Retina (tissue), 1 donor: ENCODE measurements at places on chromosomes 13 and 19.

DNA sequence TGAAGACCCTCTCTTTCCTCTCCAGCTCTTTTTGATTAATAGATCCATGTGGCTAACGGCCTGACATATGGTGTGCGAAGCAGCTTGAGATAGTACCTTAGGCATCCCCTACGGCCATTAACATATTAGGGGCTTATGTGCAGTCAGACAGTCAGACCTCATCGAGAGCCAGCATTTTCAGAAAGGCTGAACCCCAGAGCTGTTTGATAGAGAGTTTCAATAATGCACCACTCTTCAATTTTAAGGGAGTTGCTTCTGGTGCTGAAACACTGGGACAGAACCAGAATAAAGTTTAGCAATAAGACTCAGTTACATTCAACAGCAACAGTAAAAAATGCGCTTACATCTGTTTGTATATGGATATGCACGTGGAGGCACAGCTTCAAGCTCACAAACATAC is 10.8 kb downstream of the POU4F1 start:
- DNase-seq = peak; percentile 66

DNA sequence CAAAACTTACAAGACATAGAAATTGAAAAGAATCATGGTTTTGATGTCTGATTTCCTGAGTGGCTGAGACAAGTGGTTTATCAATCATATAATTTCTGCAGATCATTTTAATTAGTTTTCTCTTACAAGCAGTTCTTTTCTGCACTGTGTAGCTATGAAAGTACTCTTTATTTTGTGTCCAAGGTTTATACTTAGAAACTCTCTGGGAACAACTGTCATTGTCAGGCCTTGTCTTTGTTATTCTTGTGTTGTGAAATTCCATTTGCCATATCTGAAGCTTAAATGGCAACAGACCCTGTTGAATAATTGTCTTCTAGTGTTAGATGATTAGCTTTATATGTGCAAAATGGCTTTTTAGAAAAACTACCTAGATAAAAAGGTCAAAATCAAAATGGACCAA is 312.1 kb downstream of the FGF14 start:
- no peak for DNase-seq

DNA sequence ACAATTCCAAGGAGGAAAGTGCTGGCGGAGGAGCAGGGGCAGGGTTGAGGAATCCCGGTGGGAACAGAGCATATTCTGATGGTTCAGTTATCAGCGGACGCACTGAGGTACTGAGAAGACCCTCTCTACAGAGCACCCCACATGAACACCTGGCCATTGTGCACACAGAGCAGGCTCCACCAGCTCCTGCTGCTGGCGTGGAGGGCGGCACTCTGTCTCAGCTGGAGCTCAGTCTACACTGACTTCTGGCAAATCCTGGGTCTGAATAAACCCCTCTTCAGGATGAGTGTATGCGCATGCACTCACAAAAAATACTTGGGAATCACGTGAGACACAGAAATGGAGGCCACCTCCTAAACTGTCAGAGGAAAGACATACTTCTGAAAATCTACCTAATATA is 114.4 kb upstream of the IRS2 start:
- no peak for DNase-seq

DNA sequence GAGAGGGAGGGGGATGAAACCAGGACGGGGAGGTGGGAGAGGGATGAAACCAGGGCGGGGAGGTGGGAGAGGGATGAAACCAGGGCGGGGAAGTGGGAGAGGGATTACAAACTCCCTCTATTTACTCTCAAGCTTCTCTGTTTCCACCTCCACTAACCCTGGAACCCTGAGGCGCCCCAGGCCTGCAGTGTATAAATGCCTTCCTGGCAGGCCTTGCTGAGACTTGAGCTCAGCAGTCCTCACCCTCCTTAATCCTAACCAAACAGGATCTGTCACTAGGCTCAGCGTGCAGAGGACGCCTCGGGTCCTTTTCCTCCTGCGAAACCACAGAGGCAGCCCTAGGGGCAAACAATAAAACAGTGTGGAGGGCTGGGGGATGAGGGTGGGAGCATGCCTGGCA is 32.1 kb upstream of the OR1M1 start:
- no peak for DNase-seq

GRCh38 chr19:10760273-10760944 is 42.5 kb downstream of the DNM2 start:
- peak; percentile 80 for DNase-seq

- no peak for DNase-seq
Measured at GRCh38 chr19:611481-611868, 21.8 kb downstream of the HCN2 start.

- DNase-seq = no peak
Measured at GRCh38 chr19:13210339-13210775, 60.1 kb downstream of the IER2 start.

DNA sequence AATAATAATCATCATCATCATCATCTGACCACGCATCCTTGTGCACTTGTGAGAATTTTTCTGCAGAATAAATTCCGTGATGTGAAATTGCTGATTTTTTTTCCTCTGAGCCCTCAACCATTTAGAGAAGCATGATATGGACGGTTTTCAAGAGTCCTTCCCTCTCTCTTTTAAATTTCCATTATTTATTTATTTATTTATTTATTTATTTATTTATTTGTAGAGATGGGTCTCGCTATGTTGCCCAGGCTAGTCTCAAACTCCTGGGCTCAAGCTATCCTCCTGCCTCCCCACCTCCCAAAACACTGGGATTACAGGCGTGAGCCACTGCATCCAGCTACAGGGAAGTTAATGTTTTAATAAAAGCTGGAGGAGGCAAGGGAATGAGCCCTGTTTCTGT is 39.6 kb downstream of the CACNA1A start:
- no peak for DNase-seq

DNA sequence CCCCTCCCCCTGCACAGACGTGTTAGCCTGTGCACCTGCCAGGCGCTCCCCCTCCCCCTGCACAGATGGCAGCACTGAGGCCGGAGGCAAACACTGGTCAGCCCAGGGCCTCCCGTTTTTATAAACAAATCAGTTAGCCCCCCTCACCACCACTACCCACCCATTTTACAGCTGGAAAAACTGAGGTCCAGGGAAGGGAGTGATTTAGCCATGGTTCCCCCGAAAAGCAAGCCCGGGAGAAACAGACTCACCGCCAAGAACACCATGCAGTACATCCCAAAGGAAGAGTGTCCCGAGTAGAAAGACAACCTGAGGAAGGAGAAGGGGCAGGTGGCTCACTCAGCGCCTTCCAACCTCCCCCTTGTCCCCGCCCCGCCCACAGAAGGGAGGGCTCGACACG is 8.7 kb downstream of the PLPP2 start:
- DNase-seq = no peak

GRCh38 chr13:57558051-57558467 is 73.5 kb upstream of the PCDH17 start:
- peak; percentile 3 for DNase-seq

DNA sequence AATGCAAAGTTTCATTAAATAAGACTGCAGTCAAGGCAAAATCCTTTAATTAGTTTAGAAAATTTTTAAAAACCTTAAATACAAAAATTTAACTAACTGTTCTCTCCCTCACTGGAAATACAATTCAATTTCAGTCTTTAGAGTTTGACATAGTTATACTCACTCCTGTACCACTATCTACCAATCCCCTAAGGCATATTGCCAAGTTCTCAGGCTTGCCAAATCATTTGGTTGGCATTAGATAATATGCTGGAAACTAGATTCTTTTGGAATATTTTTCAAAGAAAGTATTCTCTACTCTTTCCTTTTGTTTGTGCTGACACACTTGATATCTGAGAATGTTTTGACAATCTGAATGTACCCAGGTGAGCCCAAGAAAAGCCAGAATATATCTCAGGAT is 77.2 kb downstream of the TSC22D1 start:
- DNase-seq = no peak

GRCh38 chr13:97202761-97203160 is 19.4 kb upstream of the MBNL2 start:
- no peak for DNase-seq

- no peak for DNase-seq
Measured at GRCh38 chr13:20311596-20311995, 79.5 kb upstream of the GJB6 start.

DNA sequence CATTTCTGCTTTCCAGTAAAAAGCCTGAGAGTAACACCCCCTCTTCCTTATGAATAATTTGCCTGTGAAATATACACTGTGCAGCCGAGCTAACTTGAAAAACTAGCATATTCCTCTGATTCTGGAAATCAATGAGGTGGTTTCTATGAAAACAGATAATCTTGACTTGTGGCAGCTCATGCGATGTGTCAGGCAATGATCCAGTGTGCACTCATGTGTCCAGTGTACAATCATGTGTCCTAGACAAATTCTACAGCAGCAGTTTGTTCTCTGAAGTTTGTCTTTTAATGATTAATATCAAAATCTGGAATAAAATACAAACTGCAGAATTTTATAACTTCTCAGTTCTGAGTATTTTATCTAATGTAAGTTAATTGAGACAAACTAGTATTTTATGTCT is 2213.9 kb upstream of the PCDH20 start:
- DNase-seq = no peak

GRCh38 chr13:103044056-103044455 is 22.2 kb downstream of the SLC10A2 start:
- DNase-seq = no peak

- no peak for DNase-seq
Measured at GRCh38 chr19:51615991-51616390, 14.2 kb downstream of the SIGLEC5 start.

GRCh38 chr13:110173247-110173818 is 133.6 kb downstream of the COL4A1 start:
- no peak for DNase-seq

DNA sequence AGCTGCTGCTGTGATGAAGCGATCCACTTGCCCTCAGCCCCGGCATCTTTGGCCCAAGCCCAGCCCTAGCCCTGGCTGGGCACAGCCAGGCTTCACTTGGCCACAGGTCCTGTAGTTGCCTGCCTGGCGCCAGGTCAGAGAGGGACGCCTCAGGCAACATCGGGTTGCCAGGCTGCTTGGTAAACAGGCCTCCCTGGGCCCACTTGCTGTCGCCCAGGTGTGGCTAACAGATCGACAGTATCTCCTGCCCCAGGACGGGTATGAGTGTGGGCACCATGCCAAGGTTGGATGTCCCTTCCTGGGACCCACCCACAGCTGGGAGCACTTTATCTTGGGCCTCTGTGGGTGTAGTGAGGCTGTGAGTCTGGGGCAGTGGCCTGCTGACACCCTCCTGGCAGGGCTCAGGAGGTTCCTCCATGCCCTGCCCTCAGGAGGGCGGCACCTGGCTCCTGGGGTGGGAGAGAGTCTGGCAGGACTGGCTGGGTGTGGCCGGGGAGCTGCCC is 27.8 kb downstream of the CARM1 start:
- no peak for DNase-seq

- DNase-seq = no peak
Measured at GRCh38 chr19:38554676-38555141, 63.0 kb downstream of the MAP4K1 start.

GRCh38 chr19:30882411-30883005 is 466.7 kb downstream of the TSHZ3 start:
- DNase-seq = no peak

DNA sequence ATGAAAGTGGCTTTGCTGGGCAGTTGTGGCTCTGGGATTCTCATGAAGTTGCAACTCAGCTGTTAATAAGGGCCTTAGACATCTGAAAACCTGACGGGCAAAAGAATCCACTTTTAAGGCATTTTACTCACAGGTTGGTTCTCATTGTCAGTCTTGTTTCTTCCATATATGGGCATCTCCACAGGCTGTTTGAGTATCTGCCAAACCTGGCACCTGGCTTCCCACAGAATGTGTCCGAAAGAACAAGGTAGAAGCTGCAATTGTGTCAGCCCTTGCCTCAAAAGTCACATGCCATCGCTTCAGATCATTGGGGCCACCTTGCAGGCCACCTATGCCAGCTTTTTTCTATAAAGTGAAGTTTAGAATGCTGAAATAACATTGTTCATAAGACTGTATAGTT is 102.4 kb downstream of the KCTD12 start:
- no peak for DNase-seq

DNA sequence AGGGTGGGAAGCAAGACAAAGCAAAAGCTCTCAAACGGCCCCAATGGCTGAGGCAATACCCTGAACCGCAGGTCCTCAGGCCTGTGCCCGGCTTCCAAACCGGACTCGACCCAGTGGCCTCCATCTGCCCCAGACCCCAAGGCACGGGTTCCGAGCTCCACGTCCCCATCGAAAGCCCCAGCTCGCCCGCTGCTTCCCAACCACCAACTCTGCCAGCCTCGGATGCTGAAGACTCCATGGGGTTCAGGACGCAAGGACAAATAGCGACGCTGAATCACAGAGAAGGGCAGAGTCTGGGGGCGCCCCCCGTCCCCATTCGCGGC is 559 bp downstream of the POLR2E start:
- DNase-seq = no peak

- DNase-seq = peak; percentile 24
Measured at GRCh38 chr19:48715681-48716171, 3.8 kb downstream of the MAMSTR start.

DNA sequence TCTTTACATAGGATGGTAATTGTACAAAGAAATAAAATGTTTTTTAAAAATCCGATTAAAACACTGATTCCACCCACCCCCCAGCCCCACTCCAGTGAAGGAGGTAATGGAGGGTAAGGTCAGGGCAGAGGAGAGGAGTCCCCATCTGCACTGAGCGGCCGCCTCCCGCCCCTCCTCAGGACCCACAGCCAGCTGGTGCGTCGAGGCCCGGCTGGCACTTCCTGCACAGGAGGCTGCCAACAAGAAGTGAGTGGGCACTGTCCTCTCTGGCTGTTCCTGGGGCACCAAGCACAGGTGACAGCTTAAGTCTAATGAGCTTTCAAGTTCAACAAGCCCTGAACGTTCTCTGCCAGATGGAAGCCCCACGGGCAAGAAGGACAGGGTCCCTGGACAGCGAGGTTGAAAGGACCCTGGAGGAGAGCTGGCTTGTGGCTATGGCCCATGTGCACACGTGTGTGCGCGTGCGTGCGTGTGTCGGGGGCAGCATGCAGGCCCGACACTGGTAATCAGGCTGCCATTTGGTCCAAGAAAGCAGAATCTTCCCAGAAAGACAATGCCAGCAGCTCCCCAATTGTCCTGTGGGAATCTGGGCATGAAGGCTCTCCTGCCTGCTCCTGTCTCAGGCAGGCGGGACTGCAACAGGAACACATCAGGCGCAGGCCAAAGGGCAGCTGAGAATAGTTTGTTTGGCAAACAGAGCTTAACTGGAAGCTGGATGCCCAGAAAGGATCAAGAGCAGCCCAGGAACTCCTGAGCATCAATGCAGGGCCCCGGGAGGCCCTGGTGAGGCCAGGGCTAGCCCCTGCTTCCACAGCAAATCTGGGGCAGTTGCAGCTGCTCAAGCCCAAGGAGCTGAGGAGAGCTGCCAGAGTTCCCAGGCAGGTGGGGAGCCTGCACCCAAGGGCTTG is 15.1 kb upstream of the EPHX3 start:
- DNase-seq = no peak

DNA sequence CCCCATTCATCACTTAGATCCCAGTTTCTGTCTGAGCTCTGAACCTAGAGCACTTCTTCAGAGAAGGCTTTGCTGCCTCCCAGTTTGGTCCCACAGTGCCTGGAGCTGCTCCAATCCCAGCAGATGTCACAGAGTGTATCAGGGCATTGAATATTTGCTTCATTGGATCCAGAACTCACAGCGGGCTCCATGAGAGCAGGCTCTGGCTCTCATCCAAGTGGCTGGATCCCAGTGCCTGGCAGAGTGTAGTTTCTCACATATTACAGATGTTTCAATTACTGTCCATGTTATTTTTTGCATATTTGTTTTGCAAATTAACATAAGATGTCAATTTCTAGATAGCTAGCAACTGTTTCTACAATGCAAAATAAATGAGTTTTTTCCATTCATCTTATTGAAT is 50.6 kb downstream of the MYO16 start:
- DNase-seq = no peak

- no peak for DNase-seq
Measured at GRCh38 chr13:21344662-21345176, 114.4 kb downstream of the ZDHHC20 start.
